SK-MEL-5 (cell line): ENCODE measurements at places on chromosomes 1 and 21.

DNA sequence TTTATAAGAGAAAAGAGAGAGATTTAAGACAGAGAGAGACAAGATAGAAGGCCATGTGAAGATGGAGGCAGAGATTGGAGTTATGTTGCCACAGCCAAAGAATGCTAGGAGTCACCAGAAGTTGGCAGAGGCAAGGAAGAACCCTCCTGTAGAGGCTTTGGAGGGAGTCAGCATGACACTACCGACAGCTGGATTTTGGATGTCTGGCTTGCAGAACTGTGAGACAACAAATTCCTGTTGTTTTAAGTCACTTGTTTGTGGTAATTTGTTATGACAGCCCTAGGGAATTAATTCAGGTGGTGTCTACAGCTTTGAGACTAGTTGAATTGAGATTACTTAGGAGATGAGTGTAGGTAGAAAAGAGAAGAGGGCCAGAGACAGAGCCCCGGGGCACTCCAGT, 158.5 kb downstream of the DNM3 start:
- no peak for DNase-seq

DNA sequence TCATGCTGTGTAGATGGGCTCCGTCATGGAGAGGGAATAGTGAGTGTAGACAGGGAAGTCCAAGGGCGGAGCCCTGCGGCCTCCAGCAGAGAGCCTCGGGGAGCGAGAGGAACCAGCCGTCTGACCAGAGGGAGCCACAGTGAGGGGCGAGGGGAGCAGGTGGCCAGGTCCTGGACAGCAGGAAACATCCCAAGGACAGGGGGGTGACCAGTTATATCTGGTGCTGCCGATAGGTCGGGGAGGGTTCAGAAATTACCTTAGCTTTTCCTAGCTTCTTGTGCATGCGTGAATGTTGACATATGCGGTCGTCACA, 46.5 kb downstream of the TRAPPC10 start:
- no peak for DNase-seq

DNA sequence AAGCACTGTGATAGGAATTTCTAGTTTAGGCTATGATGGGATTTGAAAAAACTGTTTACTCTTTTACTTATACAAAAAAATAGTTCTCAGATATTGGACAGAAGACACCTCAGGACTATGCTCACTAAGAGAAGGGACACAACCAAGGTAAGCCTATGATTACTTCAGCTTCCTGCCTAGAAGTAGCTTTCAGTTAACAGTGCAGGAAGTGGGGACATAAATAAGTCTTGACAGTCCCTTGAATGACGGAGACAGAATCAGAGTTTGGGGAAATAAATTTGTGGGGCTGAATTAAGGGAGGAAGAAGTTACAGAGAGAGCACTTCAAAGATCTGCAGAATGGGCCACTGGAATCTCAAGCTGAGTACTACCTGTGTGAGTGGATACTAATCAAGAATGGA, 53.8 kb upstream of the OLFM3 start:
- no peak for DNase-seq

DNA sequence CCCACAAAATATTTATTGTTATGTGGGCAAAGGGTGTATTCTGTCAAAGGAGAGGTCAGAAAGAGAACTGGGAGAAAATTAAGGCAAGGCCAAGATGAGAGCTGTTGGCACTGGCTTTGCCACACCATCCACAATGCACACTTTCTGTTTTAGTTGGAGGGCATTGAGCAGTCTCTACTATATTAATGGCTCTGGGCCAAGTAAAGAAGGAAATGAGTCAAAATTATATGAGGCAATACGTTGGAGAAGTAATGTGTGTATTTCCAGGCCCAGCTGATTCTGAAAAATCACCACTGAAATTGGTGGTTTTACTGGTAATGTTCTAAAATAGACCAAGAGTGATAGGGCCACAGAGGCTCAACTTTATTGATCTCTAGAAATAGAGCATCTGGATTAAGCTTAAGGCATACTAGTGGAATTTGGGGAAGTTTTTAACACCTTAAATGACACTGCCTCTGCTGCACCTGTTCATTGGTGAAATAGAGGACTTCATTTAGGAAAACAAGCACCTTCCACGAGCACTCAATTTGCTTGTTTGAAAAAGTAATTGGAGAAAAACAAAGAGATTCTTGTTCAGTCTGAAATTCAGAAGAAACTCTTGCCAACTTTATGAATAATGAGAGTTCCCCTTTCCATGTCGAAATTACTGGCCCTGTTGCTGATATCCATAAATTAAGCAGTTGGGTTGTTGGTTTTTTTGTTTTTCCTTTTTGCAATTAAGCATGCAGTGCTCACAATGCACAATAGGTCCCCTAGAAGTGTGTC, 424.9 kb downstream of the ADGRL2 start:
- no peak for DNase-seq

DNA sequence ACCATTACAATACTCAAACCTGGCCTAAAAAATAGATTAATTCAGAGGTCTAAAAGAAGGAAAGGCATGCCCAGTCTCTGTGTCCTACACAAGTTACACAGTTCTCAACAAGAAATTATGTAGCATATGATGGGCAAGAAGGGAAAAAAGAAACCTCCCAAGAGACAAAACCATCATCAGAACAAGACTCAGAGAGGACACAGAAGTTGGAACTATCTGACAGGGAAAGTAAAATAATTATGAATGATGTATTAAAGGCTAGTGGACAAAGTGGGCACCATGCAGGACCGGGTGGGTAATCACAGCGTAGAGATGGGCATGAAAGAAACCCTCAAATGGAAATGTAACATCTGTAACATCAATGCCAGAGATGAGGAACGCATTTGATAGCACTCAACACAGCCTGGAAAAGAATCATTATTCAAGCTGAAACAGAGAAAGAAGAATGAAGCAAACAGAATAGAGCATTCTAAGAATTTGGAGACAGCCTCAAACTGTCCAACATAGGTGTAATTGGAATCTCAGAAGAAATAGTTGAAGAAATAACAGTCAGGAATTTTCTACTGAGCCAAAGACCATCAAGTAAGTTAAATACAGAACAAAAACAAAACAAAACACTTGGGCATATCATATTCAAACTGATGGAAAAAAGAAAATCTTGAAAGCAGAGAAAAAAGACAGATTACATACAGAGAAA, 29.7 kb downstream of the PER3 start:
- no peak for DNase-seq

DNA sequence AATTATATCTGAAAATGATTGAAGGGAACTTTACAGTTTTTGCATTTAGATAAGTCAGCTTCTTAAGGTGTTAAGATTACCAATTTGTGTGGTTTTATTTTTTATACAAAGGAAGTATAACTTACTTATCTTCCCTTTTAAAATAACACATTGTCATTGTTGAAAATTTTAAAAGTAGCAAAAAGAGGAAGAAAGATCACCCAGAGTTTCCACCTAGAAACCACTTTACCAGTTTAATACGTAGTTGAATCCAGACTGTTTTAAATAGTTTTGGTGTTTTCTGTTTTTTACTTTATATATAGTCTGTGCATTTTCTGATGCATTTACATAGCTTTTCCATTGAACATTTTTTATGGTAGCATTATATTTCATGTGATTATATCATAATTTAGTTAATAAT, 6.1 kb downstream of the CCDC18 start:
- DNase-seq, result no peak

DNA sequence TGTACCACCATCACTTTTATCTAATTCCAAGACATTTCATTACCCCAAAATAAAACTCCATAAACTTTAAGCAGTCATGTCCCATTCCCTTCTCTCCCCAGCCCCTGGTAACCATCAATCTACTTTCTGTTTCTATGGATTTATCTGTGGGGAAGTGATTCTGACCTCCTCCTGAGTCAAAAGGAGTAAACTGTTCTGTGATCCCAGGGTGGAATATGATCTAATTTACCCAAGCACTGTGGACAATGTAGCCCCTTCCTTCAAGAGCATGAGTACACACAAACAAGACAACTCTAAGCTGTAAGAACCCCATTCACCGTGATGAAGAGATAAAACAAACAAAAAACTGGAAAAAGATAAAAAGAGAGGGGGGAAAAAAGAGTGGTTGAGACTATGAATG, 77.9 kb downstream of the PLPP3 start:
- no peak for DNase-seq

DNA sequence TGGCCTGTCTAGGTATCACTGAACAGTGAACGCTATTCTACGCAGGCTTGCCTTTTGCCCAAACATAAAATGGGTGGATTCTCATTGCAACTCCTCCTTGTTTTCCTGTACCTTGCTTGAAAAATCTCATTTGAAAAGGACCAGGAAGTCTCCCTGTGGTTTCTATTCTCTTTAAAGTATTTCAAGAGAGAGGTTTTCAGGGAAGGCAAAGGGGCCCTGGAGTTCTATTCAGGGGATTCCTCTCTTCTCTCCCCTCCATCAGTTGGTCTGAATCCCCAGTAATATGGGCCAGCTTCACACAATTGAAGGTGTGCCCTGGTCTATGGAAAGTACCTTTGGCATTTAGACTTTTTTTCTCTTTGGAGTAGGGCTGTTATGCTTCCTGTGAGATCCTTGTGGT, 311.3 kb downstream of the RGS7 start:
- no peak for DNase-seq

GRCh38 chr1:40978886-40979240, 633 bp upstream of the CTPS1 start:
- no peak for DNase-seq

DNA sequence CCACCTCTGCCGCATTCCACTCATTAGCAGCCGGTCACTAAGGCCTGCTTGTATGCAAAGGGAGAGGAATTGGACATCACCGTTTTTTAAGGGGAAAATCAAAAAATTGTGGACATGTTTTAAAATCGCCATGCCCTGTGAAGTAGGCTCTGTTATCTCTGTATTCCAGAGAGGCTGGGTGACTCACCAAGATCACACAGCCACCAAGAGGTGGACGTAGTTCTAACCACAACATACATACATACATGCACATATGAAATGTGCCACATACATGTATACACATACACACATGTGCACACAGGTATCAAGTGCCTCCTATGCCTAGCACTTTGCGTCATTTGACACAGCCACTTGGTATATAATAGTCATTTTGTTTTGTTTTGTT, 16.0 kb upstream of the ZSCAN20 start:
- no peak for DNase-seq

- peak; percentile 74 for DNase-seq
Measured at GRCh38 chr21:26169061-26169610, 1.4 kb downstream of the APP start.

DNA sequence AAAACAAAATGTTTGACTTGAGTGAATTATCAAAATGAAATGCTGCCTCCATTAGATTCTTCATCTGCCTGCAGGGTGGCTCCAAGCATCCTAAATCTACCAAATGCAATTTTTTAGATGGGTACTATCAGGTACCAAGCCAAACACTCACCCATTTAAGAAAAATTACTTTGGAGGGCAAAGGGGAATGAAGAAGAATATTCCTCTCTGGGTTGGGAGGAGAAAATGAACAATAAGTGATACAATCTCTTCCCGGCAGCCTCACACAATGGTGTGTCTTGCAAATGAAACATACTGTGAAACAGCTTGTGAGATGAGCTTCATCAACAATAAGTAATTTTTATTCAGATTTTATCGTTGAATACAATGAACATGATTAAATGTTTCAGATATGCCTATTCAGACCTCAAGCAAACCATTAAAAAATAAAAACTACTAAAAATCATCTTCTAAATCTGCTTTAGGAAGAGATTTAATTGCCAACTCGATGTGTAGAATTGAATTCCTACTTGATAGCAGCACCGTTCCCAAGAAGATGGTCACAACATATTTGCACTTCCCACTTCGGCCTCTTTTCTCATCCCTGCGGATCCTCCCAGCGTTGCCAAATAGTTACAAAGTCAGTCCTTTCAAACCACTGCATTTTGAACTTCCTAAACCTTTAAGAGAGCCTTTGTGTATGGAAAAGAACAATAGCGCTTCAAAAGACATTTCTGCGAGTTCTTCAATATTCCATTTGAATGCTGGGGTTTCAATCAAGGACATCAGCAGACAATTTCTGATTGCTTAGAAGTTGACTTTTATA, 2.7 kb downstream of the DAB1 start:
- no peak for DNase-seq

GRCh38 chr1:88730995-88731394, 46.9 kb downstream of the PKN2 start:
- no peak for DNase-seq

GRCh38 chr1:235366286-235366685, 941 bp upstream of the TBCE start:
- no peak for DNase-seq

- no peak for DNase-seq
Measured at GRCh38 chr1:50681931-50682330, 258.7 kb upstream of the DMRTA2 start.

DNA sequence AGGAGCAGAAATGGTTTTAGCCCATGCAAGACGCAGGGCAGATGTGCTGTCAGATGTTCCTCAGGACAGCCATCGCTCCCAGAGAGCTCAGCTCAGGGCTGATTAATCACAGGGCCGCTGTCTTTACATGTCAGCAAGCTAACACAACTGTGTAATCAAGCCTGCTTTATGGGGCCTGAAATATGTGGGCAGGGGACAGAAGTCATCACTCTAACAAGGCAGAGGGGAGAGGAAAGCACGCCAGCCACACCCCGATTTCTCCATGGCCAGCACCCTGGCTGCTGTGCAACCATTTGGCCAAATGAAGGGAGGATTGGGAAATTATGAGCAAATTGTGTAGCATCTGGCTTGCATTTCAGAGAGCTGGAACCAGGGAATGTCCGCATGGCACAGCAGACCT, 368.8 kb downstream of the NPHP4 start:
- DNase-seq, result no peak

GRCh38 chr1:62794053-62794452, 10.1 kb downstream of the ATG4C start:
- no peak for DNase-seq

GRCh38 chr1:183901748-183902330, 96.9 kb downstream of the RGL1 start:
- no peak for DNase-seq

DNA sequence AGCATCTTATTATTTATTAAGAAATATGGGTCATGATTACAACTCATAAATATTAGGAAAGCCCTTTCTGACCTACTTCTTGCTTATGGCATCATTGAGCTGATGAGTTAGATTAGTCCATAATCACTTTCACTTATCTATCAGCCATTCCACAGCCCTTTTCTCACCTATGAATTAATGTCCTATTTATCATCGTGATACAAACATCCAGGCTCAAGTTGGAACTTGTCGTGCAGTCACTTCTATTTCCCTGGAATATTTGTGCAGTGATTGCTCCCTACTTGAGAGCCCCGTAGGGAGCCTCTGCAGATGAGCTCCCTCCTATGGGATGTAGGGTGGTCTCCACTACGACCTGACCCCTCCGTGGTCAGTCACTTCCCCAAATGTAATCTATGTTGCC, 8.1 kb upstream of the F3 start:
- no peak for DNase-seq
